Effector memory CD4-positive, alpha-beta T cell (primary cell): ENCODE measurements at places on chromosomes 6 and 20.

DNA sequence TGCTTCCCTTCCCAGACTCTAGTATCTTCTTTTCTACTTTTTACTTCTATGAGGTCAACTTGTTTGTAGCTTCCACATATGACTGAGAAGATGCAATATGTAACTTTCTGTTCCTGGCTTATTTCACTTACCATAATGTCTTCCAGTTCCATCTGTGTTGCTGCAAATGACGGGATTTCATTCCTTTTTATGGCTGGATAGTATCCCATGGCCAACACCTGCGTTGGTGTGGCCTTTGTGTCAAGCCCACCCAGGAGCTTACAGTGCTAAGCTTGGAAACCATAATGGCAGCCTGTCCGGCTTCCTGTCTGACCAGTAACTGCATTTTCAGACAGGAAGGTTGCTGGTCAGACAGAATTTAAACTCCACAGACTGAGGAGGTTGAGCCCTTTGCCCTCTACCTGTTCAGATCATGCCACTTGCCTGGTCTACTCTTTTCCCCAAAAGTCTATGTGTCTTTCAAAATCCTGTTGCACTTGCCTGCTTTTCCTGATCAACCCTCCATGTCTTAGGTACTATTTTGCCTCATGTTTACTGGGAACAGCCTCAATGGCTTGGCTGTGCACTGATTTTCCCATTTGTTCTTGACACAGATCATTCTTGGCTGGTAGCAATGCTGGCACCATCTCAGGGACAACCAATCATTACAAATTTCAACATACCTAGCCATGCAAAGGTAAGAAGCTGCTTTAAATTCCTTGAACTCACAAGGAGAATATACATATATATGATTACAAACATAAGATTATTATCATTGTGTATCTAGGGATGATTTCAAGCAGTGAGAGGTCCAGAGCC lies 114.3 kb upstream of the PLEKHG1 start:
- DNase-seq = no peak

GRCh38 chr20:33014336-33015113 lies 7.0 kb downstream of the BPIFB2 start:
- no peak for DNase-seq

- DNase-seq = no peak
These were observed 34.3 kb downstream of the C6orf89 start for GRCh38 chr6:36920049-36920448.

DNA sequence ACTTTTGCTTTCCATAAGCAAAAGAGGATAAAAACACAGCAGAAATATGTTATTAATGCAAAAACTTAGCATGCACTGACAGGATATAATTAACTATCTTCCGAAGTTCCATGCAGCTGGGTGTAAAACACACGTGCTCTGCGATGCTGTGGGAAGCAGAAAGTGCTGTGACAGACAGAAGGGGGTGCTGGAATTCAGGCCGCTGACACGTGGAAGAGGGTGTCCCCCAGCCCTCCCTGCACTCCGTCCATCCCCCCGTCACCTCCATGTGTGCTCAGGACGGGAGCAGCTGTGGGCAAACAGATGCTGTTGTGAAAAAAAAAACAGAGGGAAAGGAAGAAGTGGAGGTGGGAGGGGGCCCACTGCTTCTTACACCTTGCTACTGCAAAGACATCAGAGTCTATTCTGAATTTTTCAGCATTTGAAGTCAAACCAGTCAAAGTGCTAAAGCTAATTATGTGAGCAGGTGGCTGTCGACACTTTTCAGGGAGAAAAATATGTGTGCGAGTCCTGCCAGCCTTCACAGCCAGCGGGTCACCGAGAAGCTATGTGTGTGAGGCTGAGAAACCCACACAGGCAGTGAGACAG lies 175.9 kb upstream of the AFDN start:
- no peak for DNase-seq

GRCh38 chr20:34527016-34527415 lies 10.8 kb downstream of the DYNLRB1 start:
- DNase-seq = no peak
